Stimulated activated CD4-positive, alpha-beta T cell treated with anti-CD3 and anti-CD28 coated beads, Interleukin-12 subunit alpha, Interleukin-12 subunit beta, amount 100 ng/mL, for 48 hours (primary cell): ENCODE measurements at places on chromosomes 2 and 18.

GRCh38 chr2:218257390-218257981 is 3.3 kb upstream of the GPBAR1 start:
- peak; percentile 81 for DNase-seq

DNA sequence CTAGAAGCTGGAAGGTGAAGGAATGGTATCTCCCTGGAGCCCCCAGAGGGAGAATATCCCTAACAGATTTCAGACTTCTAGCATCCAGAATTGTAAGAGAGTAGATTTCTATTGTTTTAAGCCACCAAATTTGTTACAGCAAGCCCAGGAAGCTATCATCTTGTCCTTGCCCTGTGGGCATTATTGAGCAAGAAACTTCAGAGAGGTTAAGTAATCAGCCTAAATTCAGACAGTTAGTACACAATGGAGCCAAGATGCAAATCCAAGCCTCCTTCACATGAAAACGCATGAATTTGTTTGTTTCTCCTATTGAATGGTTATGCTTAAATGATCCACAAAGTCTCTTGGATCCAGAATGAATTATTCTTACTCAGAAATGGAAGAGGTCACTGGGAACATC is 55.2 kb upstream of the TRIB2 start:
- no peak for DNase-seq

DNA sequence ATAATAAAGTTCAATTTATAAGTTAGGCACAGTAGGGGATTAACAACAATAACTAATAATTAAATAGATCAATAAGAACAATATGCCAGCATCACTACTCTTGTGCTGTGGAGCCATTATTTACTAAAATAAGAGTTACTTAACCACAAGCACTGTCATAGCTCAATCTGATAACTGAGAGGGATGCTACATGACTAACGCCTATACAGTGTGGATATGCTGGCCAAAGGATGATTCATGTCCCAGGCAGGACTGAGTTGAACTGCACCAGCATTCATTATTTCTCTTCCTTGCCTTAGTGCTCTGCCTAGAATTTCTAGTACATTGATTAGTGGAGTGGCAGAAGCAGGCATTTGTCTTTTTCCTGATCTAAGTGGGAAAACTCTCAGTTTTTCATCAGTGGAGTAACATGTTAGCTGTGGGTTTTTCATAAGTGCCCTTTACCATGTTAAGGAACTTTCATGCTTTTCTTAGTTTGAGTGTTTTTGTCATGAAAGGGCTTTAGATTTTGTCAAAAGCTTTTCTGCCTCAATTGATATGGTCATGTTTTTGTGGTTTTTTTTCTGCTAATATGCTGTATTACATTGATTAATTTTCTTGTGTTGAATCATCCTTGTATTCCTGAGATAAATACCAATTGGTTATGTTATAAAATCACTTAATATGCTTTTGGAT is 21.7 kb downstream of the KIAA1328 start:
- no peak for DNase-seq

DNA sequence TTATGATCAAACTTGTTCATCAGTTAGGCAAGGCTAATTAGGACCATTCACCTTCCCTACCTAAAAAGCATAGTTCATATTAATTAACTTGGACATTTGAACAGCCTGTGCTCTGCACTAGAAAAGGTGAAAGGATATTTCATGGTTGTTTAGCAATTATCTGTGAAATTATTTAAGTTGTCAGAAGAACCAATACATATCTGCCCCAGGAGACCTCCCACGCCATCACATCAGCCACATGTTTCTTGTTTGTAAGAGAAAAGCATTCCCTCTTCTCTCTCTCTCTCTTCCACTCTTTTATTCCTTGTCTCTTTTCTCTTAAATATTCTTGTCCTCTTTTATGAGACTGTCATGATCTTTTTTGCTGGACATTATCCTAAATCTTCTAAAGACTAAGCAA is 282.0 kb upstream of the RND3 start:
- DNase-seq: no peak

GRCh38 chr2:192484903-192485302 is 290.2 kb upstream of the TMEFF2 start:
- no peak for DNase-seq

DNA sequence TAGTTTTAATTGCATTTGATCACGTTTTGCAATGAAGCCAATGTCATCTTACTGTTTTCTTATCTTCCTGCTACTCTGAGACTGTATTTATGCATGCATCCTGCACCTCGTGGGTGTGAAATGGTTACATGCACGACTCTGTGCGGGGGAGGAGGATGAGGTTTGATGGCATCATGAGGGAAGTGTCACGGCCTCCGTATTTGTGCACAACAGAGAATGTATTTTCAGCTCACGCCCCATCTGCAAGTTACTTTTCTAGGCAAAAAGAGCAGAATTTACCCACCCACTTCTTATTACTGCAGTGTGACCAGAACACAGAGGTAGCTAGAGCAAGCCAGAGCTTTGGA is 145.1 kb downstream of the TDRD15 start:
- DNase-seq: no peak

GRCh38 chr2:172586245-172586891 is 30.5 kb downstream of the PDK1 start:
- DNase-seq: no peak

DNA sequence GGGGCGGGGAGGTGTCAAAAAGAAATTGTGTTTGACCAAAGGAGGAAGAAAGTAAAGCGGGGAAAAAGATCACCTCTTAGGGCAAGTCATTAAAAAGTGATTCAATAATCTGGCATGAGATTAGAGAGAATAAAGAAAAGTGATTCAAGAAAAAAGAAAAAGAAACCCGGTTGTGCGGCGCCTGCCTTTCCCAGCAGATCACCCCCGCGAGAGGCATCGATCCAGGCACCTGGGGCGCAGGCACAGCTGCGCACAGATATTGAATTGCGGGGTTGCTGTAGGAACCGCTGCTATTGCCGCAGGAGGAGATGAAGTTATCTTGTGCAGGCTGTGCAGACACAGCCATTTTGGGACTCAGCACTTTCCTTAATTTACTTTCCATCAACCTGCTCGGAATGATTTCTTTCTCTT is 71.2 kb downstream of the PLB1 start:
- no peak for DNase-seq

- no peak for DNase-seq
These were observed 31.8 kb upstream of the BCL11A start for GRCh38 chr2:60585276-60585675.
